ENCODE measurements at places on chromosomes 5 and 9.

DNA sequence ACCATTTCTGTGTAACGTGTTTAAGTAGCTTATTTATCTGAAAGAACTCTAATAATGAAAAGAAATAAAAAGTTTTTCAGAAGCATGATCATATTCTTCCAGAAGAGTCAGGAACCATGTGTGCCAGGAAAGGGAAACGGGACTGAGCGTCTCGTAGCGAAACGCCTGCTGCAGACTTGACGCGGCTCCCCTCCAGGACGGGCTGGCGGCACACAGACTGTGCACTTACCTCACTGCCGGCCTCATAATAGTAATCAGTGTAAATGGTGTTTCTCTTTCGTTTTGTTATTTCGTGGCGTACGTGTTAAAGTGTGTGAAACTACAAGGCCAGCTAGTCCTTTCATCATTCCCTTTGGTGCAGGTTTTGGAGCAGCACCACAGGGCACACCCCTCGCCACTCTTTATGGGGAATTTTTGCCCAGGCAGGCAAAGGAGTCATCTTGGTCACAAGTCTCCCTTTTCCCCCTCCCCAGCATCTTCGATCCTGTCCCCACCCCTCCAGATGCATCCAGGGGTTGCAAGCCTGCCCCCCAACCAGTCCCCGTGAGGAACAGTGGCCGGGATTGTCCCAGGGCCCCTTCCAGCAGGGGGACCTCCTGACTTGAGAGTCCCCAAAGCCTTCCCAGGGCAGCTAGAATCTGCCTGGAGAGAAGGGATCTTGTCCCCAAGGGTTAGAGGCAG is 233.1 kb downstream of the FANCC start:
- H3K27me3 ChIP-seq: no peaks in the 10 kb centered on the region
- peak overlapping the region; percentile 31 for H3K27ac ChIP-seq
- peaks cover 35% of the 10 kb centered on the region for H3K4me1 ChIP-seq
- no peak overlapping the region for H3K4me3 ChIP-seq
- DNase-seq: no peak

- H3K27ac ChIP-seq: peak overlapping the region; percentile 74
- H3K27me3 ChIP-seq: no peaks in the 10 kb centered on the region
- peak overlapping the region; percentile 14 for H3K4me3 ChIP-seq
- H3K36me3 ChIP-seq: peaks cover 2% of the 10 kb centered on the region
These were observed 9.2 kb downstream of the KLF4 start for GRCh38 chr9:107480386-107480789.

DNA sequence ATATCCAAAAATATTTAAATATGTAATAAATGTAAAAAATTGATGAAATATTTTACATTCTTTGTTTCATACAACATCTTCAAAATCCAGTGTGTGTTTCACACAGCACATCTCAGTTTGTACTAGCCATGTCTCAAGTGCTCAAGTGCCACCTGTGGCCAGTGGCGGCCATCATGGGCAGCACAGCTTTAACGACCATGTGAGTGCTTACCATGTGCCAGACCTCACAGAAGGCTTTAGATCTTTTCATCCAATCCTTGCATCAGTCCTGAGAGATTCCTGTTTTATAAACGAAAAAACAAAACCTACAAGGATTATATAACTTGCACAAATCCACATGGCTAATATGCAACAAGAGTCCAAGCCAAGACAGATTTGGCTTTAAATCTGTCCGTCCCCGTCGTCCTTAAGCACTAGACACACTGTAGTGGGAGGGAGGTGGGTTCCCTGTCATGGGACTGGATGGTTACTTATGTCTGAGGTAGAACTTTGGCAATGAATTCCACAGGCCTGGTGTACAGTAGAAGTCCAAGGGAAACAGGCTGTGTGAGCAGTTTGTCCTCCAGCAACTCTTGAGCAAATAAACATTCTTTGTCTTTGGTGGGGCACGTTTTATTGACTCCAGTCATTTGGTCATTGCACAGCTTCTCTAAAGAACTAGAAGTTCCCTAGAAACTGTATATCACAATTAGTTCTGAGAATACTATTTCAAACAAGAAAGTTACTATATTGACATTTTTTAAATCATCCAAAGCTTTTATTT is 25.0 kb upstream of the F2R start:
- no peaks in the 10 kb centered on the region for H3K36me3 ChIP-seq
- no peak for DNase-seq
- peak overlapping the region; percentile 75 for H3K27ac ChIP-seq
- H3K27me3 ChIP-seq: no peaks in the 10 kb centered on the region

DNA sequence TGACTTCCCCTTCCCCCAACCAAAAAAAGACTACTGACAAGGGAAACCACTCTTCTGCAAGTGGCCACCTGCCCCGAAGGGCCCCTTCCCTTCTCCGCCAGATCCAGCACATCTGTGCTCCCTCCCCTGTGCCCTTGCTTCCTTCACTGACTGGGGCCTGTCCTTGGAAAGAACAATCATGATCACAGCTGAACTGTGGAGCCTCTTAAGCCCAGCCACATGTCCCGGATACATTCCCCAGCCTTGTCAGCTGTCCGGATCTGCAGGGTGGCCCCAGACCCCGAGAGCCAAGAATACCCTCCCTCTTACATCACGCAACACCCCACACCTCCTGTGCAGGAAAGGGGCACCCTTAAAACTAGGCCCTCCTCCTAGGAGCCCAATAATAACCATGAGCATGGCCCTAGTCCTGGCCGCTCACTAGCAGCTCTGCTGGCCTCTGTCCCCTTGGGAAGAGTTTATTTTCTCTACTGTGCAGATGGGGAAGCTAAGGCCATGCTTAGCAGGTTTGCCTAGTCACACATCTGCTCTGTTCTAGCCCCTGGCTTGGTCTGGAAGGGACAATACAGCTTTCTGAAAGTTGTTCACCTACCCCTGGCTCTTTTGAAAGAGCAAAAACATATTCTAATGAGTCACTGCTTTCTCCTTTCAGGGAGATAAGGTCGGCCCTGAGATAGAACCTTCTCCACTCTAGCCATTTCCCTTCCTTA is 3.8 kb downstream of the SPRY4 start:
- H3K27ac ChIP-seq: peak overlapping the region; percentile 3
- no peaks in the 10 kb centered on the region for H3K27me3 ChIP-seq
- DNase-seq: no peak
- no peaks in the 10 kb centered on the region for H3K36me3 ChIP-seq
- peak overlapping the region; percentile 56 for H3K4me3 ChIP-seq

GRCh38 chr5:161157925-161158324 is 305.9 kb upstream of the ATP10B start:
- no peaks in the 10 kb centered on the region for H3K36me3 ChIP-seq
- no peak for DNase-seq
- H3K27ac ChIP-seq: no peak overlapping the region
- no peaks in the 10 kb centered on the region for H3K4me1 ChIP-seq

DNA sequence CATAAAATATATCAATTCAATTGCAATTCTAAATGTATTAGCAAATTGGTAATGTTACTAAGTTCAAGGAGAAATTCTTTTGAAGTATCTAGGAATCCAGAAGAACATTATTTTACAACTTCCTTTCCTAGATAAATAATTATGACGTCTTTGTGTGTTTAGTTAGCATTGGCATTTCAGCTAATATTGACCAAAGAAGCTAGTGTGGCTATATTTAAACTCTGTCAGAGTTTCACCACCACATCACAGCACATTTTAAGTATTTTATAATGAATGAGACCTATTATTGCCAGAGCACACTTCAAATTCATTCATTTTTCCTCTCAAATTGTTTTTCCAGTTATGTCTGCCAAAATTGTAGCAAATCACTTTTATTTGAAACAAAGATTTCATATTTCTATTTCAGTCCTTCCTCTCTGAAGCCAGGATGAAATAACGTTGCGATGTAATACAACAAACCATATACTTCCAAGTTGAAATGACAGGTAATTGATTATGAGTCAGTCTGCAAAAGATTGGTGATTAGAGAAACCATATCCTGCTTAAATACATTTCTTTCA is 18.9 kb downstream of the PLK2 start:
- DNase-seq: no peak
- H3K27me3 ChIP-seq: no peaks in the 10 kb centered on the region
- H3K4me1 ChIP-seq: peaks cover 6% of the 10 kb centered on the region
- H3K27ac ChIP-seq: no peak overlapping the region

DNA sequence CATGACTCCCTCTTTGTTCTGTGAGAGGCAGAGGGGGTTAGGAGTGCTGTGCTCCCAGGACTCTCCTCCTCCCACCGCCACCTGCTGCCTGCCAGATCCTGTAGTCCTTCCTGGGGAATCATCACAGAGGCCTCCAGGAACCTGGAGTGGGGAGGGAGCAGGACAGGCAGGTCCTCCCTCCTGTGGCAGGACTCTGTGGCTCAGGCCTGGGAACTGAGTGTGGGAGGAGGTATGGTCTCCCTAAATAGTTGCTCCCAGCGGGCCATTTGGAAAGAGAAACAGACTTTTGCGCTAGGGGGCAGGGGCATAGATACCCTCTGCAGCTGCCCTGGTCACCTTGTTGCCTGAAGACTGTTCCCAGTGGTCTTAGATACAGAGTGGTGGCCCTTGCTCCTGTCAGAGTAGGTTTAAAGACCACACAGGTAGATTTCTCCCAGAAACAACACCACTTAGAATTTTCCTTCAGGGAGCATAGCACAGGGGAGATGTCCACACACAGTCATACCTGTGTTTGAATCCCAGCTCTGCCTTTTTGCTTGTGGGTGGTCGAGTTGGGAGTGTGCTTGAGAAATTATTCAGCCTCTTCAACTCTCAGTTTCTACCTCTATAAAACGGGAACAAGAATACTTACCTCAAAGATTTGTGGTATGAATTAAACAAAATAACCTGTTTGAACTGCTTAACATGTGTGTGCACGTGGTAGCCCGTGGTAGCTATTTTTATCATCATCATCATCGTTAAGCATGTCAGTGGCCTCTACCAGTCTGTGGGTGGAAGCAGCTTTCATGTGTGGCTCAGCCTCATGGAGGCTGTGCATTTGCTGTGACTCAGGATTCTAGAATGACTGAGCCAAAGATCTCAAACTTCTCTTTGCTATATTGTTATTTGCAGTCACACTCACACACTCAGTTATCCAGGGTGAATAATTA is 55.8 kb downstream of the SLC22A5 start:
- H3K27me3 ChIP-seq: no peaks in the 10 kb centered on the region
- DNase-seq: no peak
- no peak overlapping the region for H3K4me3 ChIP-seq

- H3K36me3 ChIP-seq: no peaks in the 10 kb centered on the region
- no peak overlapping the region for H3K27ac ChIP-seq
- peaks cover 35% of the 10 kb centered on the region for H3K4me1 ChIP-seq
These were observed 526.9 kb downstream of the BNC2 start for GRCh38 chr9:16343249-16344237.

- H3K27ac ChIP-seq: no peak overlapping the region
- no peak for DNase-seq
- no peaks in the 10 kb centered on the region for H3K4me1 ChIP-seq
- no peaks in the 10 kb centered on the region for H3K36me3 ChIP-seq
These were observed 297.9 kb upstream of the SEMA6A start for GRCh38 chr5:116872486-116872885.

DNA sequence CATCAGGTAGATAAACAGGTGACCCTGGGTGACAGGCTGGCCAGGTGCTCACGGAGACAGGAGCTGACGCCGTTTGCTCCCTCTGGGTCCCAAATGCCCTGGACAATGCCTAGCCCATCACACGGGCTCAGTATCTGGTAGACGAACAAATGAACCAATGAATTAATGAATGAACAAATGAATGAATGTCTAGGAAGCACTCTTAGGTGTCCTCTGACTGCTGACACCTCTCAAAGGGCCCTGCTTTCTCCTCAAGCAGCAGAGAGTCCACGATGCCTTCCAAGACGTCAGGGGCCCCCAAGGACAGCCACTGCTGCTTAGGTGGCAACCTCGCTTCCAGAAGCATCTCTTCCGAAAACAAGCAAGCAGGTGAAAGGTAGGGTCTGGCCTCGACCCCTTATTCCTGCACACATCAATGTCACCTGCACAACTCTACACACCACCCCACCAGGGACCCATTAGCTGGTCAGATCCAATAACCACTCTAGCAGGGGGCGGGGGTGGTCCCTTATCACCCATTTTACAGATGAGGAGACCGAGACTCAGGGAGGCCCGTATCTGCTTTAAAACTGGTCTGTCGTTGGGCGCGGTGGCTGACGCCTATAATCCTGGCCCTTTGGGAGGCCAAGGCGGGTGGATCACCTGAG is 45.2 kb downstream of the VAV2 start:
- H3K36me3 ChIP-seq: peaks cover 5% of the 10 kb centered on the region
- no peak overlapping the region for H3K4me3 ChIP-seq
- DNase-seq: no peak
- no peaks in the 10 kb centered on the region for H3K27me3 ChIP-seq

DNA sequence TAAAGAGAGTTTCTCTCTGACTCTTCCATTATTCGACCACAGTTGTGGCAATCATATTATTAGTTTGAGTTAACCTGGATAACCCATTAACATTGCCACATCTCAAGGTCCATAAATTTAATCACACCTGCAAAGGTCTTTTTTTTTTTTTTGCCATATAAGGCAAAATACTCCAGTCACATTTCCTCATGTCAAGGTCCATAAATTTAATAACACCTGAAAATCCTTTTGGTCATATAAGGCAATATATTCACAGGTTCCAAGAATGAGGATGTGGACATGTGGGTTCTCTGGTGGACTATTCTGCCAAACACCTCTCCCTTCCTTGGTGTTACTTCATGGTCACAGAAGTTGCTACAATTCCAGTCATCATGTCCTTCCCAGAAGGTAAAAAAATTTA is 213.5 kb upstream of the COX7C start:
- H3K4me3 ChIP-seq: no peak overlapping the region
- no peaks in the 10 kb centered on the region for H3K36me3 ChIP-seq
- no peak overlapping the region for H3K27ac ChIP-seq
- no peaks in the 10 kb centered on the region for H3K4me1 ChIP-seq

GRCh38 chr5:72305194-72306142 is 14.6 kb downstream of the MRPS27 start:
- H3K4me3 ChIP-seq: no peak overlapping the region
- no peaks in the 10 kb centered on the region for H3K27me3 ChIP-seq
- H3K4me1 ChIP-seq: peaks cover 42% of the 10 kb centered on the region
- no peak for DNase-seq
- peak overlapping the region; percentile 27 for H3K27ac ChIP-seq

- peaks cover 12% of the 10 kb centered on the region for H3K4me1 ChIP-seq
- no peak for DNase-seq
- no peak overlapping the region for H3K27ac ChIP-seq
- H3K36me3 ChIP-seq: no peaks in the 10 kb centered on the region
These were observed 9.0 kb upstream of the QSOX2 start for GRCh38 chr9:136254381-136255165.

DNA sequence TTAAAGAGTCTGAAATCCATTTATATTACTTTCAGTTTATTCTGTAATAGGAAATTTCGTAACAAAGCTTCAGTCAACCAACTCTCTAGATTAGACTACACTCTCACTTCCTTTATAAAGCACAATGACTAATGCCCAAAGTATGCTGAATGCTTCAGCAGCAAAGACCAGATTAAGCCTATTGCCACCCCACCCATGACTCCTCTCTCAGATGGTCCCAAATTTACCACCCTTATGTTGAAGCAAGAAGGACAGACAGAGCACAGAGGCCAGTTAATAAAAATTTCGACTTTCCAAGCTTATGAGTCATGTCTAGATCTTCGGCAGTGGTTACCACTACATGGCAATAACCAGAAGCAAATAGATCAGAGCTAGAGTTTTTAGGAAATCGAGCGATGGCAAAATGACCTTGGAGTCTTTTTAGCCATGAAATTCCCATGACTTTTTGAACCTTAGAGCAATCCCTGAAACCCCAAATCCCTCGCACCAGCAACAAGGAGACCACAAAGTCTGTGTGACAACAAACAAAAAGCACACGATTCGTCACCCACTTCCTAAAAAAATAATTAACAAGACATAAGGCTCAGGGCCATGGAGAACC is 287.8 kb upstream of the RASA1 start:
- peaks cover 4% of the 10 kb centered on the region for H3K27me3 ChIP-seq
- no peak for DNase-seq
- no peak overlapping the region for H3K4me3 ChIP-seq
- H3K36me3 ChIP-seq: no peaks in the 10 kb centered on the region
